C1 segment of cervical spinal cord (tissue), 14 donors: ENCODE measurements at places on chromosomes 3 and 15.

DNA sequence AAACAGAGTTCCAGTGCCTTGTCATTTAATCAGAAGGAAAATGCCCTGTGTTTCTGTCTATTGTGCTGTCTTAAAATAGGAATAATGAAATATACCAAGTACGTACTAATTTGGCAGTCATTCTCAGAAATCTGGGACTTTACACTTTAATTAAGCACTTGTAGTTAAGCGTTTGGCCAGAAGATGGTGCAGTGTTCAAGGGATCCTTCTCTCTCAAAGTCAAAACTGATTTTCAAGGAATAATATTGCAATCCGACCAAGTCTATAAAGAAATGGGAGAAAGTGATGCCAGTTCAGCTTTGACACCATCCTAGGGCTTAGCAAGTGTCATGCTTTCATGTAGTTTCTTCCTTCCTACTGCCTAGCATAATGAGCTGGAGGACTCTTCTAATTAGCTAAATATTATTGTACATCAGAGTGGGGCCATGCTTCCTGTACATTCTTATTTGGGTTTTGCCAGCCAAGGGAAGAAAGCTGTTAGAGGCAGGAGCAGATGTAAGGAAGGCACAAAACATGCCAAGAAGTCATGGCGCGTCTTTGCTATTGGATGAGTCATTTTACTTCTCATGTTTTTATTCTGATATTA, 64.8 kb downstream of the SAMMSON start:
- no peak for DNase-seq

- DNase-seq = peak; percentile 27
Measured at GRCh38 chr3:100335434-100335833, 877 bp downstream of the NIT2 start.

- no peak for DNase-seq
Measured at GRCh38 chr3:28674212-28674611, 325.6 kb upstream of the AZI2 start.

- no peak for DNase-seq
Measured at GRCh38 chr3:48991851-48992545, 2.0 kb downstream of the P4HTM start.

DNA sequence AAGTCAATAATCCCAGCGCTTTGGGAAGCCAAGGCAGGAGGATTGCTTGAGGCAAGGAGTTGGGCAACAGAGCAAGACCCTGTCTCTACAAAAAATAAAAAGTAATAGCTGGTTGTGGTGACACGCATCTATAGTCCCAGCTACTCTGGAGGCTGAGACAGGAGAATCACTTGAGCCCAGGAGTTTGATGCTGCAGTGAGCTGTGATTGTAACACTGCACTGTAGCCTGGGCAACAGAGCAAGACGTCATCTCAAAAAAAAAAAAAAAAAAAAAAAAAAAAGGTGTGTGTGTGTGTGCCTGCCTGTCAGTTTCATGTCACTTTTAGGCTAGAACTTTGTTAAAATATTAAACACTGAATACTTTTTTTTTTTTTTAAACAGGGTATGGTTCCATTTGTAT, 28.4 kb downstream of the DNAJC19 start:
- no peak for DNase-seq

DNA sequence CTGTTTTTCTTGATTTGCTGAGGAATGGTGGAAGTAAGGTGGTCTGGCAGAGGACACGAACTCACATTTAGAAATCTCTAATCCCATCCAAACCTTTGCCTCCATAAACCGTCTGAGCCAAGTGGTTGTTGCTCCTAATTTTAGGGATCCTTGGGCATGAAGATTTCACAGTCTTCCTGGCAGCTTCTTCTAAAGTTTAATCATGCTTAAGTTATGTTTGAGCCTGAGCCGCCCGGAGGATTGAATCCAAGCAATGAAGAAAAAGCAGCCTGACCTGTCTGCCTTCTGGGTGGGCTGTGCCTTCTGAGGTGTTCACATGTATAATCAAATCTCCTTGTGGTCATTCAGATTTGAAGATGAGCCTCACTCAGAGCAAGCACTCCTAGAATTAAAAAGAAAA, 249.0 kb downstream of the CD47 start:
- no peak for DNase-seq

- no peak for DNase-seq
Measured at GRCh38 chr3:132804498-132804897, 82.3 kb upstream of the NPHP3 start.

DNA sequence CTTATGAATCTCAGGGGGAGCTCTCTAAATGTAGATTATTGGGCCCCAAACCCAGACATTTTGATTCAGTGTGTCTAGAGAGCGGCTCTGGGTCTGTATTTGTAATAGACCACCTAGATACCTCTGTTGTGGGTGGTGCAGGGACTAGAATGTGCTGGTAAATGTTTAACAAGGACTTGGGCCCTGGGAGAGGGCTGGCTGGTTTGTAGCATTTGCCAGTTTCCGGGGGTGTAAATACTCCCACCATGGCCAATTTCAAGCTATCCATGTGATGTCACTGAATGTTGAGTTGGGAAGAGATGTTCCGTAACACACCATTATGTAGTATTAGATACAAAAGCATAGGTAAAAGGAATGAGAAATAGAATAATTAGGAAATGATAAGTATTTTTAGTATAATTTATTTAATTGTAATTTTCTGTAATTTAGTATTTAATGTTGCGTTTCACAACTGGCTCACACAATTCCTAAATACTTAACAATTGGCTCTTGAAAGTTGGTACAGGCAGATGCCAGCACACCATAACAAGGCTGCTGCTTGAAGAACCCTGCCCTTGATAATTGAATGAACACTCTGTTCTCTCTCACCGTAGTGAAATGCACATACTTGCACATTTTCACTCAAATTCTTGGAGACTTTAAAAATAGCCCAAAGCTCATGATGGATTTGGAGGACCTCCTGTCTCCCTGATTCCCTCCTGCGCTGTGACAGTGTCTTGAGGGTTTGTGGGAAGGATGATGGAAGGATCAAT, 359.2 kb upstream of the PROK2 start:
- DNase-seq = no peak

DNA sequence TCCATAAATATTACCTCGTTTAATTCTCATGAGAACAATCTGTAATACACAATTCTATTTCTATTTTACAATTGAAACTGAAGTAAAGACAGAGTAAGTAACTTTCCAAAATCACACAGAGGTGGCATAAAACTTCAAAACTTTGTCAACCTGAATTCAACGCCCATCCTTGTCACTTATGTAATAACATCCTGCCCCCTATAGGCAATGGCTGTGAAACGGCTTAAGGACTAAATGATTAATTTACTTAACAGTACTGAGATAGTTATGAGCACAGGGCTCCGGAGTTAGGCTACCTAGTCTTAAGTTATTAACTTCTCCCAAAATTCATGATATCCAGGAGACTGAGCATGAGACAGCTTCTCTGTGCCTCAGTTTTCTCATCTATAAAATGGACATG, 293.1 kb upstream of the CHRM5 start:
- DNase-seq = no peak

DNA sequence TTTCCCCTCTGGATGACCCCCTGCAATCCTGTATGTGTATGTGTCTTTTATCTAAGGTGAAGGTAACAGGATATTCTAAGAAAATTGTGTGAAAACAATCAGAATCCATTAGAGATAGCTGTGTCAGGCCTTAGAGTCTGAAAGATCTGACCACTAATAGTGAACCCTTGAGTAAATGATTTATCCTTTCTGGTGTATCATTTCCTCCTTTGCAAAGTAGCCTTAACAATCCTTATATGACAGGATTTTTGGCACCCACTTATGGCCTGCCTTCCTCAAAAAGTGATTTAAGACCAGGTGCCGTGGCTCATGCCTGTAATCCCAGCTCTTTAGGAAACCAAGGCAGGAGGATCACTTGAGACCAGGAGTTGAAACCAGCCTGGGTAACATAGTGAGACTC, 110.2 kb downstream of the RBPMS2 start:
- no peak for DNase-seq

GRCh38 chr3:10400050-10400748, 79.3 kb upstream of the SEC13 start:
- DNase-seq = no peak

GRCh38 chr15:32933236-32933635, 215.4 kb downstream of the GREM1 start:
- DNase-seq = no peak

GRCh38 chr3:195809796-195810454, 1.8 kb downstream of the MUC4 start:
- no peak for DNase-seq

DNA sequence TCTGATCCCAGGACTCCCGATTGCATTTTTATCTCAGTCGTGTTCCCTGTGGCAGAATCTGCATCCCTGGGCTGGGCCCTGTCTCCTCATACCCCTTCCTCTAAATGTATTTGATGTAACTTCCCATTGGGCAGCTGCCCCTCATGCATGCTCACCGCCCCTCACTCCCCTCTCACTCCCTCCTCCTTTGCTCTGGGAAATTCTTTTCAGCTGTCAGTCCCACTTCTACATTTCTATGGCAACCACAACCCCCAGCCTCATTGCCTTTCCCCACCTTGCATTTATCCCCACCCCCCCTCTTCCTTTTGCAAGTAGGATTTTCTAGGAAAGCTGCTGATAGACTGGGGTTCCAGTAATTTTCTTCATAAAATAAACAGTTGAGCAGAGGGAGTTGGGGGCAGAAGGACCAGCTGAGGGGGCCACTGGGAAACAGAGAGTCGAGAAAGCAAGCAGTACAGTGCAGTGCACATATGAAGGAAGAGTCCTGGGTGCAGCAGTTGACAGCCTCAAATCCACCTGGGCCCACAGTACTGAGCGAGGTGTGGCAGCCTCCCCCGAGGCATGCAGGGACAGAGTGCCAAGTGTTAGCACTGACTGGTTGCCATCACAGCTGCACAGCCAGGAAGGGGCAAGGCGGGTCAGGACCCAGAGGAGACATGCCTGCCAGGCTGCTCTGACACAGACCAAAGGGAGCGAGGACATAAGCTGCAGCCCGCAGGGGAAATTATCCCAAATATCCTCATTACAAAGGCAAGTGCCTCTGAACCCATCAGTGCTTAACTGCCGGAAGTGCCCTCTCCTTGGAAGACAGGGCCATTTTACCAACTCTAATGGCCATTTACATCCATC, 476.3 kb downstream of the EPHB1 start:
- no peak for DNase-seq

DNA sequence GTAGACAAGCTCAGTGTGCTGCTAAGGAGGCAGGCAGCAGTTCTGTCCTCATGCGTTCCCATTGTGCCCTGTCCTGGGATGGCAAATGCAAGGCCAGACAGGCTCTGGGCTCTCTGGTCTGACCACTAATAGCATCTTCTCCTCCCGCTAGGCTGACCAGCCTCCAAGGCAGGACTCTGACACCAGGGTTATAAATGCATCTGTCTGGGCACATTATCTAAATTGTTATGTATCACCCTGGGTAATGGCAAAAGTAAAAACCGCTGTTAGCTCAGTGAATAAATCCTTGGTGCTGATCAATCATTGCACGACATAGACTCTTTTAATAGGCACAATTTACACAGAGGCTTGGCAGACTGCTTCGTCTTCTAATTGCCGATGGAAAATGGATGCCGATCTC, 85.6 kb downstream of the CLSTN2 start:
- DNase-seq = no peak

GRCh38 chr15:60795889-60796288, 316.9 kb upstream of the ICE2 start:
- DNase-seq = no peak

- DNase-seq = no peak
Measured at GRCh38 chr3:52892625-52893311, 4.6 kb downstream of the STIMATE start.

DNA sequence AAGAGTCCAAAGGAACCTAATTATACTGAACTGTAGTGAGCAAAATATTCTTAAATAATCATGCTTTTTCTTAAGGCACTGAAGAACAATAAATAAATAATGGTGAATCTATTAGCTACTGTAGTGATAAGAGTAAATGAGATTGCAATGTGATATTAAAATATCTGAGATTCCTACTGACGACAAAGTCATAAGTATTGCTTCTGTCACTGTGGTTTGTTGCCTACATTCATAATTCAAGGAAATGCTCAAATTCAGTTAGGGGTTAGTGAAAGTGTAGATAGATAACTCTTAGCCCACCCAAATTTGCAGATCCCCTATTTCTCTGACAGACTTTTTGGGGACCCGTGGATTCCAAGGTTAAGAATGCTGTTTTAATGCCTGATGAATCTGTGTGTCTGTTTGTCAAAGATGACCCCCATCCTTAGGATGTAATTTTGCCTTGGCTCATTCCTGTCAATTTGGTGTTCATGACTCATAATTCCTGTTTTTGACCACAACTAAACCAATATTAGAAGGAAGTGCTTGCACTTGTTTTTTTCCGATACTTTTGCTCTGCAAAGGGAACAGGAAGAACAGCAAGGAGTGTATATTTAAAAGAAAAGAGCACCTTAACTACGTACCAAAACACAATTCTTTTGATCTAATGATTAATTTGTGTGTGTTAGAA, 86.7 kb downstream of the MAGI1 start:
- DNase-seq = no peak

GRCh38 chr3:23776352-23776891, 29.3 kb upstream of the UBE2E1 start:
- DNase-seq = peak; percentile 37

DNA sequence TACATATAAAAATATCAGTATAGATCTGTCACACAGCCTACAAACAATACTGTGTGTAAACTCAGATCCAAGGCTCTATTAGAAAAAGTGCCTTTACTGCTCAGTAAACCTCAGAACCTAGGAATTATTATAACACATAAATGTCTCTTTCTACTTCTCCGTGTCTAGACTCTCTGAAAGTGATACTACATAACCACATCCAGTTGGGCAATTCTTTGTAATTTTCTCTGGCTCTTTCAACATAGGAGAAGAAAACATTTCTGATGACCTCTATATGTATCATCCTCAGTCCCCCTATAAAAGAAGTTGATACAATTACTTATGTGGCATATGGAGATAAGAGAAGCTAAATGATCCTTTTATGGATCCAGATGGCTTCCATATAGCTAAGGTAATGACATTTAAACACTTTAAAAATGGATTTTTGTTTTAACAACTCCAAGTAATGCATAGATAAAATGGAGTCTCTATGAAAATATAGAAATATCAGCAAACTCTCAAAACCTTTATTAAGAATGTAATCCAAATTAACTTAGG, 104.5 kb downstream of the LSAMP start:
- DNase-seq = no peak

DNA sequence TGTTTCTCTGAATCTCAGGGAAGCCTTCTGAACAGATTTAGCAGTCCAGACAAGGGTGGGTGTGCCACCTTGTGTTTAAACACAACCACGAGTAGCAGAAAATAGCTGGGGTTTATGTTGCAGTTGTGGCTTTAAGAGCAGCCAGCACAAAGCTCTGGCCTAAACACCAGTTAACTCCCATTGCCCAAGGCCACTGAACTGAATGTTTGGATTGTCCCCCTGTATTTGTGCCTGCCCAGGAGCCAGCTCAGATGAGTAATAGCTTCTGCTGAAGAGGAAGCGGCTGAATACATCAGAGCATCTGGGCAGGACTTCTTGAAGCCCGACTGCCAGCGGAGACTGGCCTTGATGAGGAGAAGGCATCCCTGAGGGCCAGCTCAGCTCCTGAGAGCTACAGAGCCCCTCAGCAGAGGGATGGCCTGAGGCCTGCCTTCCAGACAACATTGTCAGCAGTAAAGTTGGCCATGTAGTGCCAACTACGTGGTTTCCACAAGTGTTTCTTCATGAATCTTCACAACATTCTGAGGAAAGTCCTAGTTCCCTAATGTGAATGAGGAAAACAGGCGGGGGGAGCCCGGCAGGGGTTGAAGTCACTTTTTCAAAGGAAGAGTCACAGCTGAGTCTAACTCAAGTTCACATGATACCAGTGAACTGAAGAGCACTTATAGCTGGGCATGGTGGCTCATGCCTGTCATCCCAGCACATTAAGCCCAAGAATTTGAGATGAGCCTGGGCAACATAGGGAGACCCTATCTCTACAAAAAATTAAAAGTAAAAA, 65.8 kb upstream of the ZBTB38 start:
- DNase-seq = no peak

GRCh38 chr3:10334459-10334858, 13.5 kb upstream of the SEC13 start:
- DNase-seq = no peak
